ENCODE measurements at places on chromosomes 6 and 20.
A peak's percentile ranks its signal among the peaks of the same experiment; 100 is the strongest.

DNA sequence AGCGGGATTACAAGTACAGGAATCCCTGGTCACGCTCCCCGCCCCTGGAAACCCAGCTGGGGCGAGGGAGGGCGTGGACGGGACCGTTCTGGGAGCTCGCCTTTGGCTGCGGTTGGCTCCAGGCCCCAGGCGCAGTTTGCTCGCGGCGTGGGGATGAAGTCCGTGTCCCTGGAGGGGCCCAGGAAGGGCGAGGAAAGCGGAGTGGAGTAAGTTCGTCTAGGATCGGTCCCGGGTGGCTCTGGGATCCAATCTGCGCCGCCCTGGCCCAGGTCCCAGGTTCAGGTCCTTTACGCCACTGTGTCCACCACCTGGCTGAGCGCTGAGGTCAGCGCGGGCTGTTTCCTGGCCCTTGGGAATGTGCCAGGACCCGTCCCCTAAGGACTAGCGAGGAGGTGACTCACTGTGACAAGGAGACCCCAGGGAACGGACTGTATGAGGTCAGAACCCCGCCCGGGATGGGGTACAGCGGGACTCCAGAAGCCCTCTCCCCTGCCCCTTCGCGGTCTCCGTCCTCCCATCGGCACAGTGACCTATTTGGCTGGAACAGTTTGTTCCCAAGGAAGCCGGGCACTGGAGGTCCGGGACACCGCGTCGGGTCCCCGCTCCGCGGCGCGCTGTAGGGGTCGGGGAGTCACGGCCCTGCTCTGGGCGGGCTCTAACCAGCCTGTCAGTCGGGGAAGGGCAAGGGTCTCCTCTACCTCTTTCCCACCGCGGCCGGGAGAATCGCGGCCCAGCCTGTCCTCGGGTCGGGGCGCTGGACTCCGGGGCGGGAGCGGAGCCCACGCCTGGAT, 724 bp downstream of the CDKN1A start:
- peak; percentile 57 for DNase-seq

GRCh38 chr20:18922251-18922650, 108.7 kb downstream of the SCP2D1 start:
- DNase-seq: no peak

DNA sequence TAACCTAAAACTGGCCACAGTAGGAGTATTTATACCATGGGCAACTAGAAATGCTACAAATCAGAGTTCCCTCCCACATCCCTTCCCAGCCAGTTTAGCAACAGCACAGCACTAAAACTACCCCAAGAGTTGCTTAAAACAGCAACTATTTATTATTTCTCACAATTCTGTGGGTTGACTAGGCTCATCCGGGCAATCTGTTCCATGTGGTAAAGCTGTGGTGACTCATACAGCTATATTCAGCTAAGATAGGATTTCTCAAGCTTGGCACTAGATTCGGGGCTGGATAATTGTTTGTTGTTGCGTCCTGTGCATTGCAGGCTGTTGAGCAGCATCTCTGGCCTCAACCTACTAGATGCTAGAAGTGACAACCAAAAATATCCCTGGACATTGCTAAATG, 8.6 kb upstream of the HECA start:
- no peak for DNase-seq

DNA sequence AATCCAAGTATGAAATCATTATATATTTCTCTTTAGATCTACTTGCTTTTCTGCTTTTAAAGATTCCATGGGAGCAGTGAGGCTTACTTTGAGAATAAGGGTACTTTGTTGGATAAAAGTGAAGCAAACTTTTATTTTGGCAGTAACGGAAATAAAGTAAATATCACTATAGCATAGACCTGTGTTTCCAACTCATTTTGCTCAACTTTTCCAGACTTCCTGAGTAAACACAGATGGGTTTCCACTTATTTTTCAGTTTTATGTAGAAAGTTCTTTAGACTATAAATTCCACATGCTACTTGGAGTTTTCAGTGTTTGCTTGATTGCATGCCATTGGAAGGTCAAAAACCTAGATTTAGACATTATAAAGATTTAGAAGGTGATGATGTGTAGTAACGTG, 6.2 kb downstream of the STX16 start:
- DNase-seq: no peak

GRCh38 chr6:17032988-17033634, 68.7 kb upstream of the STMND1 start:
- DNase-seq: no peak

GRCh38 chr6:10403385-10404106, 11.3 kb downstream of the TFAP2A start:
- DNase-seq: no peak

GRCh38 chr6:165599596-165600487, 63.2 kb downstream of the PDE10A start:
- DNase-seq: no peak

DNA sequence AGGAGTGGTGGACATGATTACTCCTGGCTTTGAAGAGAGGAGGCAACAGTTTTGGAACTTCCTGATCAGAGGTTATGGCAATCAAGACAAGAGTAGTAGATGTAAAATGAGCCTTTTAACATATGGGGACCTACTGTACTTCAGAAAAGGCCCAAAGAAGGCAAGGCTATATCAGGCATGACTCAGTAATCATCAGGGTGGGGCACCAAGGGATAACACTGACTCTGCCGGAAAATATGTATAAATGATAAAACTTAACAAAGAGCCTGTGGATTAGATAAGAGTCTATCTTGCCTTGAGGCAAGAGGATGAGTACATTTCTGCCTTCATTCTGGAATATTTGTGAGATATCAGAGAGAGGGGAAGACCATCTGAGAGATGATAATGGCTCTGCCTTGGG, 1389.9 kb upstream of the MAP3K7 start:
- DNase-seq: no peak

DNA sequence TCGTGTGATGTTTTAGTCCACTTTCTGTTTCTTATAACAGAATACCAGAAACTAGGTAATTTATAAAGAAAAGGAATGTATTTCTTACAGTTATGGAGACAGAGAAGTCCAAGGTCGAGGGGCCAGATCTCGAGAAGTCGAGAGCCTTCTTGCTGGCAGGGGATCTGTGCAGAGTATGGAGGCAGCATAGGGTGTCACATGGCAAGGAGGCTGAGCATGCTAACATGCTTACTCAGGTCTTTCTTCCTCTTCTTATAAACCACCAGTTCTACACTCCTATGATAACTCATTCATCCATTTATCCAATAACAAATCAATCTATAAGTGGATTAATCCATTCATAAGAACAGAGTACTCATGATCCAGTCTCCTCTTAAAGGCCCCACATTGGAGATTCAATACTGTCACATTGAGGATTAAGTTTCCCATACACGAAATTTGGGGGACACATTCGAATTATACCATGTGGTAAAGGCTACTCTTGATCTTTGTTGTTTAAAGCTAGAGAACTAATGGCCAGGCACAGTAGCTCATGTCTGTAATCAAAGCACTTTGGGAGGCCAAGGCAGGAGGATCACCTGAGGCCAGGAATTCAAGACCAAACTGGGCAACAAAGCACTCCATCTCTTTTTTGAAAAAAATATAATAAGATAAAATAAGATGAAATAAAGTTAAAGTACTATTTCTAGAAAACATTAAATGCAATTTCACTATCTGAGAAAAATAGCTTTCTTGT, 2.1 kb downstream of the GOPC start:
- DNase-seq: peak; percentile 44

- no peak for DNase-seq
These were observed 71.5 kb upstream of the RIPOR2 start for GRCh38 chr6:25007269-25007699.

DNA sequence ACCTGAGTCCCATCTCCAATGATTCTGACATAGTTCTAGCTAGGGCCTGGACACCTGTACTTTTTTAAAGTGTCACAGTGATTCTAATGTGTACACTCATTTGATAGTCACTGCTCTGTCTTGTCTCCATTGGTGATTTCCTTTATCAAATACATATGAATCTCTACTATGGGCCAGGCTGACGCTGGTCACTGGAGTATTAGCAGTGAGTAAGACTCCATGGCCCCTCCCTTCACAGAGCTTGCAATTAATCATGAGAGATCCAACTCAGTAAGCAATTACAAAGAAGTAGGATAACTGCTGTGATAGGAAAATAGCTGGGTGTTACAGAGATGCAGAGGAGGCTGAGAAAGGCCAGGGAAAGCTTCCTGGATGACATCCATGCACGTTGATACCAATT, 19.3 kb upstream of the SASH1 start:
- no peak for DNase-seq

DNA sequence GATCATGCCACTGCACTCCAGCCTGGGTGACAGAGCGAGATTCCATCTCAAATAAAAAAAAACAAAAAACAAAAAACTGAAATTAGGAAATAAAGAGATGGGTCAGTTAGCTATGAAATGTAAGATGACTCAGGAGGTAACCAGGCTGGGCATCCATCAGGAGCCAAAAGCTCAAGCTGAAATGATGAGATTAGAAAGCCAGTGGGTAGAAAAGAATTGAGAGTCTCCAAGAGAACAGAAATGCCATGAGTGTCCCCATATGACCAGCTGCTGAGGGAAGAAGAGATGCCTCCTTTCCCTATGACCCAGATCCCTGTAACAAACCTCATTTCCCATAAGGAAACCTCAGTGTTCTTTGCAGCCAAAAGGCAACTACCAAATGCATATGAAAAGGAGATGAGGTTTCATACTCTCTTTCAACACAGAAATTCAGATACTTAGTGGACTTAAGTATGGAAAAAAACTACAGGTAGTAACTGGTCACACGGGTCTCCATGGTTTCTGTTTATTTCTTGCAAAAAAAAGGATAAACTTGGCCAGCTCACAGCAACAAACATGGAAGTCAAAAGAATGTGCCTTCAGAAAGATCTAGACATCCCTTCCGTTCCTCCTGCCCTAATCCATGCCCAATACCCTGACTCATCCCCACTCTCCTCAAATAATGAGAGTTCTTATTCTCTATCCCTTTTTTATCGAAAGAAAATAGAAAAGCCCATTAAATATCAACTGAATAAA, 8.1 kb downstream of the ARHGAP18 start:
- DNase-seq: no peak
